8988T (cell line): ENCODE measurements at places on chromosomes 6 and 20.

GRCh38 chr6:40735121-40735520 lies 148.0 kb upstream of the LRFN2 start:
- no peak for DNase-seq

DNA sequence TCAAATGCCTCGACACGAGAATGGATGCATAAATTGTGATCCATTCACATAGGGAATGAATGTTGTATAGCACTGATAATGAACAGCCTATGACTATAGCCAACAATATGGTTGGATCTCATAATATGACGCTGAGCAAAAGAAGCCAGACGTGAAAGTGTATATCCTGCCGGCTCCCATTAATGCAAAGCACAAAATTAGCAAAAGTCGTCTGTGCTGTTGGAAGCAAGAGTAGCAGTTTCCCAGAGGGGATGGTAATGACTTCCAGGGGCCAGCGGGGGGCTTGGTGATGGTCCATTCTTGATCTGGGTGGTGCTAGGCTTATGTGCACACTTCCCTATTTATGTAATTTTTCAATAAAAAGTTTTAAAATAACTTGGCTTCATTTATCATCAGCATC lies 1.0 kb upstream of the TAGAP start:
- no peak for DNase-seq

GRCh38 chr6:12265791-12266190 lies 24.4 kb upstream of the EDN1 start:
- DNase-seq, result no peak

DNA sequence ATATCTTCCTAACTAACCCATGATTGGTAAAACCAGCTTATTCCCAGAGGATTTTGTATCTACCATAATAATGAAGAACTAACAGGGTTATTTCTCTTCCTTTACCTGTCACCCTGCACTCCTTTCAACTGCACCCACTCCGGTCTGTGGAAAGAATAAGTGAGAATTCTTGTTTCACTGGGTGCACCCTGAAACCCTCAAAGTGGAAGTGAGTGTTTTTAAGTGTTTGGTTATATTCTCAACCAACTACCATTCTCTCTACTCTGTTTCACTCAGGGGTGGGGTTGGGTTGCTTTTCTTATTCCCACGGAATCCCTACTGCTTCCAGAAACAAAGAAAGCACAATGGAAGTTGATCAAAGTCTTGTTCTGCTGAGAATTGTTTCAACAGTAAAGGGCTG lies 42.6 kb upstream of the KHDRBS2 start:
- no peak for DNase-seq

DNA sequence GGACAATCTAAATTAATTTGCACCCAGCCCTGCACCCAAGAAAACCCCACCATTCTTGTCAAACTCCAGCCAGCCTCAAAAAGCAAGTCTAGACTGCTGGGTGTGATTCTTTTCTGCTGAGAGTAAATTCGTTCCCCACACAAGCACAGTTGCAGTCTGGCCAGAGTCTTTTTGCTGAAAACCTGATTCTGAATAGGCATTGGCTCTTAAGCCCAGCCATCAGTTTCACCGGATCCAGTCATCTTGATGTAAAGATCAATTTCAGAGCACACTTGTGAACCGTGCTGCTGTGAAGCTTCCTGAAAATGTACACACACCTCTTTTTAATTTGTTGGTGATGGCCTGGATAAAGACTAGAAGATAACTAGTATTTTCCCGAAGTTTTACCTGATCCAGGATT lies 159.4 kb upstream of the GGTLC1 start:
- no peak for DNase-seq
